Stimulated activated naive B cell treated with anti-CD40 and anti-IgM and Interleukin-4, amounts not matched to agents 10 μg/mL and 1 μg/mL and 100 μg/mL, for 72 hours (primary cell): ENCODE measurements at places on chromosomes 4 and X.

DNA sequence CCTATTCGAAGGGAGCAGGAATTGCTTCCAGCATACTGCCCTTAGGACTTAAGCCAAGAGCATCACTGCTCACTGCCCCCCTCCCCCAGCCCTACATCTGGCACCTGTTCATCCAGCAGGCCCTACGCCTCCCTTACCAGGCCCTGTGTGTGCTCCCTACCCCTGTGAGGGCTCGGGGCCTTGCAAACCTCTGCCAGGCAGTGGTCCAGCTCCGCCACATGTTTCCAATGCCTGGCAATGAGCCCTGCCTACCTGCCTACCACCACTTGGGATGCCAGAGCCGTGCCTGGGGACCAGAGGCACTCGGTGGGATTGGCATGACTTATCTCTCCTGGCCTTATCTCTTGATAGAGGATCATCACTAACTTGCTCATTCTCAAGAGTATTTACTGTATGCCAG is 27.5 kb upstream of the MTM1 start:
- DNase-seq = no peak

- no peak for DNase-seq
Observed at GRCh38 chr4:22877486-22878052, 184.8 kb downstream of the GBA3 start.

- no peak for DNase-seq
Observed at GRCh38 chrX:19897091-19897490, 9.7 kb upstream of the SH3KBP1 start.

GRCh38 chr4:97103252-97103651 is 1040.0 kb downstream of the STPG2 start:
- no peak for DNase-seq

DNA sequence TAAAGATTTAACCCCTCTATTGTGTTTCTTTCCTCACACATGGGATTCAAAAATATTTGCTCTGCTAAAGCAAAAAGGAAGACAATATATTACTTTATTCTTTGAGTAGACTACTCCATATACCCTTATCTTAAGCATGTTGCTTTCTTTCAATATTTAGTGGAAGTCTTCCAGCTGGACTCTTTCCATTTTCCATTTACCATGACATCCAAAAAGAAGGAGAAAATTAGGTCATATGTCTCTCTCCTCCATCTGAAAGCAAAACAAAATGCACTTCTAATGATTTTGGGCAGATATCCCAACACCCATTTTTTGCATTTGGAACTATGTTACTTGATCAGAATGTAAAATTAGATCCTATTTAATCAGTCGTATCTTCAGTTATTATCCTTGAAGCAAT is 1336.5 kb downstream of the PCDH19 start:
- DNase-seq = no peak

GRCh38 chr4:48877827-48878535 is 28.6 kb downstream of the OCIAD2 start:
- DNase-seq = no peak
